ENCODE measurements at places on chromosomes 6 and 20. TPM values are rescaled to one million over a fixed set of nuclear protein-coding genes. Genes with fewer than 3 reads are reported as not detected.

The NUS1 gene
- polyA plus RNA-seq, result 59.9 TPM

The NKX2-2 gene
- polyA plus RNA-seq, result not detected

The VARS1 gene
- polyA plus RNA-seq, result 57.2 TPM

The LY86 gene
- polyA plus RNA-seq, result 2.2 TPM

The BPI gene
- polyA plus RNA-seq, result not detected

The PACSIN1 gene
- 0.79 TPM for polyA plus RNA-seq

The PEDS1 gene
- polyA plus RNA-seq, result 22.1 TPM

The MACROD2 gene
- 15.6 TPM for polyA plus RNA-seq

The TMX4 gene
- polyA plus RNA-seq, result 69.7 TPM

The APOBEC2 gene
- polyA plus RNA-seq, result 0.46 TPM

The SLC17A4 gene
- polyA plus RNA-seq, result 1.4 TPM

The PTCHD4 gene
- polyA plus RNA-seq, result 2.5 TPM

The MARCKS gene
- 271 TPM for polyA plus RNA-seq

The TUBB2B gene
- 116 TPM for polyA plus RNA-seq

The KCNB1 gene
- 0.51 TPM for polyA plus RNA-seq

The GPLD1 gene
- polyA plus RNA-seq, result 4.1 TPM

The VTA1 gene
- polyA plus RNA-seq, result 79.7 TPM

The SLC26A8 gene
- polyA plus RNA-seq, result 0.67 TPM

The PROKR2 gene
- not detected for polyA plus RNA-seq

The CCN6 gene
- 1.9 TPM for polyA plus RNA-seq

The GTSF1L gene
- not detected for polyA plus RNA-seq

The VSTM2L gene
- 0.93 TPM for polyA plus RNA-seq

The RNF39 gene
- 1.3 TPM for polyA plus RNA-seq

The PPIL6 gene
- polyA plus RNA-seq, result 19.9 TPM

The KIAA0408 gene
- polyA plus RNA-seq, result 4.3 TPM

The TRIM38 gene
- polyA plus RNA-seq, result 10.0 TPM

The EDN3 gene
- 4.7 TPM for polyA plus RNA-seq

The MTFR2 gene
- polyA plus RNA-seq, result 2.4 TPM

The SLC22A7 gene
- 0.75 TPM for polyA plus RNA-seq

The EZR gene
- polyA plus RNA-seq, result 263 TPM

The RHAG gene
- polyA plus RNA-seq, result 1.6 TPM

The CLDN20 gene
- 0.51 TPM for polyA plus RNA-seq

The GCM1 gene
- polyA plus RNA-seq, result 0.26 TPM

The WFDC12 gene
- polyA plus RNA-seq, result not detected

The ZSCAN9 gene
- polyA plus RNA-seq, result 30.5 TPM

The LAMA4 gene
- polyA plus RNA-seq, result 78.7 TPM

The KCNK15 gene
- 0.06 TPM for polyA plus RNA-seq

The COL9A3 gene
- 14.1 TPM for polyA plus RNA-seq

The ANGPT4 gene
- 0.15 TPM for polyA plus RNA-seq

The AVP gene
- polyA plus RNA-seq, result not detected

The ULBP3 gene
- 12.2 TPM for polyA plus RNA-seq

The FOXC1 gene
- 84.8 TPM for polyA plus RNA-seq

The OPRL1 gene
- polyA plus RNA-seq, result 1.1 TPM

The SIRPB2 gene
- 0.32 TPM for polyA plus RNA-seq

The CDS2 gene
- 42.5 TPM for polyA plus RNA-seq

The PDE7B gene
- polyA plus RNA-seq, result 9.2 TPM

The GPR6 gene
- not detected for polyA plus RNA-seq

The SLC12A5 gene
- 1.8 TPM for polyA plus RNA-seq

The ADAM33 gene
- 3.9 TPM for polyA plus RNA-seq

The OVOL2 gene
- polyA plus RNA-seq, result 1.3 TPM

The FAM162B gene
- 4.1 TPM for polyA plus RNA-seq

The GTF3C6 gene
- 108 TPM for polyA plus RNA-seq

The SLCO4A1 gene
- polyA plus RNA-seq, result 2.7 TPM

Measured in right renal cortex interstitium (tissue), 3 donors.